ENCODE measurements at places on chromosomes 7 and 10.
A peak's percentile ranks its signal among the peaks of the same experiment; 100 is the strongest.

- peak; percentile 89 for DNase-seq
Observed at GRCh38 chr7:87345166-87345927, at the start of gene CROT. TSS of gene CROT (plus strand) at chr7:87345664. CDS start at chr7:87349069, 3,405 bp downstream.

GRCh38 chr7:156543699-156544598, 96.6 kb upstream of the RNF32 start:
- no peak for DNase-seq

GRCh38 chr10:132698761-132699391, 87.1 kb downstream of the NKX6-2 start:
- no peak for DNase-seq

GRCh38 chr7:13945670-13946069, 43.8 kb downstream of the ETV1 start:
- DNase-seq = no peak

DNA sequence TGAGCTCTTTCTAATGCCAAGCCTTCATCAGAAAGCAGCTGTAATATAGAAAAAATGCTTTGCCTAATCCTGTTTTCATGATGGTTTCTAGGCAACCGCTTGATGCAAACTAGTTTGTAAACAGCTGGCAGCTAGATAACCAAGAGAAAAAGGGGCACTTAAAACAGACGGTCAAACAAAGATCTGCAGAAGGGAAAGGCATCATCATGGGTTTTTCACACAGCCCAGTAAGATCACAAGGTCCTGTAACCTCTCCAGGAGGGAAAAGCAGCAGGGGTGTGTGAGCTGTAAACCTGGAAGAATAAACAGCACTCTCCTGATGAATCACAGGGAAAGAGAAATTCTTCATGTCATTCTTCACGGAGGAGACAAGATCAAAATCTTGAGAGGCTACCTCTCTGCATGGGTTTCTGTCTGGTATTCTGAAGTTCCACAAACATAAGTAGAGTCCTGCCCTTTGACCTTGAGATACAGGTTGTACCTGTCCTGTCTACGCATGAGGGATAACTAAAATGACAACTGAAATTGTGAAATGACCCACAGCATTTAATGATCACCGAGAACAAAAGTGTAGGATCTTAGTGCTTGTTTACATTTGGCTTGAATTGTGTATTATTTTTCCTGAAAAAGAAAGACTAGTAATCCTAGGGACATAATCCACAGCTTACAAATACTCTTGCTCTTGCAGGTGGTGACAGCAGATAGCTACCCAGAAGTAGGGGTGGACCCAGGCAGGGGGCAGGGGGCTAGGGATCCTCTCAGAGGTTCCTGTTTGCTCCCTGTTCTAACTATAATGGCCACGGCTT, 48.0 kb downstream of the CREB3L2 start:
- DNase-seq = no peak

DNA sequence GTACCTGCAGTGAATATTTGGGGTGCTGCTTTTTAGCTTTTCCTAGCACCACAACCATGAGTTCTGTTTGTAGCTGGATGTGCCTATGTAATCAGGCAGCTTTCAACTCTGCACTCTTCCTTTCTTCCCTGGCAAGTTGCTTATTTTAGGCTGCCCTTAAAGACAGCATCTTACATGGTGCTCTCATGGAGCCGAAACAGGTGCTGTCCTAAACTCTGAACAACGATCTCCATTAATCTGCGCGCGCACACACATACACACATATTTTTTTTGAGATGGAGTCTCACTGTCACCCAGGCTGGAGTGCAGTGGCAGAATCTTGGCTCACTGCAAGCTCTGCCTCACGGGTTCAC, 9.1 kb downstream of the RPS24 start:
- DNase-seq = no peak

- no peak for DNase-seq
Observed at GRCh38 chr7:94054130-94054529, 50.0 kb upstream of the BET1 start.

GRCh38 chr10:12843296-12843945, 158.1 kb downstream of the CCDC3 start:
- no peak for DNase-seq

GRCh38 chr7:69898189-69898588, 299.9 kb downstream of the AUTS2 start:
- no peak for DNase-seq

GRCh38 chr7:131505636-131506557, 50.5 kb downstream of the PODXL start:
- DNase-seq = no peak

DNA sequence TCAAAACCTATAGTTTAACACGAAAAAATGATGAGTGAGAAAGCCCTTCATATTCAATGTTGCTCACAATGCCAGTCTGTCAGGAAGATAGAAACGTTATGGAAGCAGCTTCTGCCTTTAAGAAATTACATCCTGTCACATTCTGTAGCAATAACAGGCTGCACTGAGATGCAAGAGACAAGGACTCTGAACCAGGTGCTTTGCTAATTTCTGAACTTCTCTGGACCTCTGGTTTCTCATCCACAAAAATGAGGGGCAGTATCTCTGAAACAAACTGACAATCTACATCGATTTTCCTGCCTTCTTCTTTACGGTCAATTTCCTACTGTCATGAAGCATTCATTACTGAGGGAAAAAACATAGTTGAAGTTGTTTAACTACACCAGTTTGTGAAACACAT, 234.0 kb downstream of the SNX13 start:
- DNase-seq = no peak

- DNase-seq = no peak
Observed at GRCh38 chr7:17913250-17913649, 27.0 kb downstream of the SNX13 start.

DNA sequence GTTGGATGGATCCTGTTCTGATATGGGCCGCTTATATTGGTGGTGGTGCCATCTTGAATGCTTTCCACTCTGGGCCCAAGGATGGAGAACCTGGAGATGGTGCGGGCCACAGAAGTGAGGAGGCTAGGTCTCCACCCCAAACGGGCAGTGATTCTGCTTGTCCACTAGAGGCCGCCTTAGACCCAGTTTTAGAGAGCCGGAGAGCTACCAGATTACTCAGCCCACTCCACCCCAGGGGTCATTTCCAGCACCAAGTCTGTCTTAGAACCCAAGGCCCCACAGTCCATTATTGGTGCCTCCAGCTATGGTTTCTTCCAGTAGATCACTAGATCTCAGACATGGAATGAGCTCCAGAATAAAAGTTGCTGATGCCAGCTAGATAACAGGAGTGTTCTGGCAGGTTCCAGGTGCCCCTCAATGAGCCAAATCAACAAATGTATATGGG, 11.8 kb upstream of the CAMK2G start:
- DNase-seq = peak; percentile 41

DNA sequence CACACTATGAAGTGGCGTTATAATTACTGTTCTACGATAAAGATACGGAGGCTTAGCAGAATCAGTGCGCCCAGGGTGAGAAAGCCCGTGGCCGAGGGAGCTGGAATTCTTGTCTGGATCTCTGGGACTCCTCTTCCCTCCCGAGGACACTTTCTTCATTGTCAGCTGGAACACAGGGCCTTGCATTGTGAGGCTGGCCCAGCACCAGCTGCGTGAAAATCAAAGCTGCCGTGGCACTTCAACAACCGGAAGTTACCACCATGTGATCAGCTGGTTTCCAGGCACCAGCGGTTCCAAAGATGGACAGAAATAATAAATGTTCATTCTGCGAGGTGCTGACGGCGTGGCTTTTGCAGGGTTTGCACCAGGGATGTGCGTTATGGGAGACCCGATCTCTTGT, 234.0 kb upstream of the PITRM1 start:
- no peak for DNase-seq

DNA sequence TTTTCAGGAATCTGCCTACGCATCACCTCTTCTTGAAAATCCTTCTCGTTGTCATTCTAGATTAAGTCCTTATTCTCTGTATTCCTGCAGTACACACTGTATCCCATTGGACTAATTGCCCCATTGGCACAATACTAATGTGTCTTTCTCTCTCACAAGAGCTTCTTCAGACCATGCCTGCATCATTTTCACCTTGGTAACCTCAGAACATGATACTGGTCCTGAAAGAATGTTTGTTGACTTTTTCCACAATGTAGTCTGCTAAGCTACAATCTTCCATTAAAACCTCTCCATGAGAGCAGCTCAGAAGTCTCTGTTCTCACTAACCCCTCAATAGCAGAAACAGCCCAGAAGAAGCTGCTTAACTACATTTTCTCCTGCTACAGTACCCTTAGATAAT, 270.7 kb downstream of the PCDH15 start:
- DNase-seq = no peak

GRCh38 chr7:140726281-140726680, 29.8 kb downstream of the NDUFB2 start:
- no peak for DNase-seq

- no peak for DNase-seq
Observed at GRCh38 chr10:32985775-32986350, 27.8 kb upstream of the ITGB1 start.

DNA sequence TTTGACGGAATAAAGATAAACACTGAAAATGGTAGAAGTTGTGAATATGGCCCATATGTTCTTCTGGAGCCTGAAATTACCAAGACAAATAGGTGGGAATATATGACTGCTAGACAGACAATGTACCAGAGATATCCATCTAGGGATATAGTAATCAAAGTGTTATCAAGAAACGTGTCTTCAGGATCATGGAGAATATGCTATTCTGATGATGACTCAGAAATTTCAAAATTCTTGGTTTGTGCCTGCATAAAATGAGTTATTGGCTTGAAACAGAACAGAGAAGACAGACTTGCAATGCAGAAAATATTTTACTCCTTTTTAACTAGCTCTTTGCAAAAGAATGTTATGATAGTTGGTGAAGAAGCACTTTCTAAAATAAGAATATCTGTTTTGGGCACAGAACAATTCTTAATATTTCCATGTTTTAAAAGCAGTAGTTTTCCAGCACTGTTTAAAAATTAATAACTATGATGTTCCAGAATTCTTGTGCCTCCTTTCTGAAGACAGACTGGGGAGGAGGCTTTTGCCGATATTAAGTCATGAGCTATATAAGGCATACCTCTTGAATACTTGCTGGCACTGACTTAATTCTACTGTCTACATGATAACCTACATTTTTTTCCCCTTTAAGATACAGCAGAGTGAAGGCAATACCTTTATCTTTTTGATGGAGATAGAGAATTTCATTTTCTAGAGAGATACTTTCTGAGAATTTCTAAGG, 34.4 kb upstream of the CABCOCO1 start:
- DNase-seq = no peak

DNA sequence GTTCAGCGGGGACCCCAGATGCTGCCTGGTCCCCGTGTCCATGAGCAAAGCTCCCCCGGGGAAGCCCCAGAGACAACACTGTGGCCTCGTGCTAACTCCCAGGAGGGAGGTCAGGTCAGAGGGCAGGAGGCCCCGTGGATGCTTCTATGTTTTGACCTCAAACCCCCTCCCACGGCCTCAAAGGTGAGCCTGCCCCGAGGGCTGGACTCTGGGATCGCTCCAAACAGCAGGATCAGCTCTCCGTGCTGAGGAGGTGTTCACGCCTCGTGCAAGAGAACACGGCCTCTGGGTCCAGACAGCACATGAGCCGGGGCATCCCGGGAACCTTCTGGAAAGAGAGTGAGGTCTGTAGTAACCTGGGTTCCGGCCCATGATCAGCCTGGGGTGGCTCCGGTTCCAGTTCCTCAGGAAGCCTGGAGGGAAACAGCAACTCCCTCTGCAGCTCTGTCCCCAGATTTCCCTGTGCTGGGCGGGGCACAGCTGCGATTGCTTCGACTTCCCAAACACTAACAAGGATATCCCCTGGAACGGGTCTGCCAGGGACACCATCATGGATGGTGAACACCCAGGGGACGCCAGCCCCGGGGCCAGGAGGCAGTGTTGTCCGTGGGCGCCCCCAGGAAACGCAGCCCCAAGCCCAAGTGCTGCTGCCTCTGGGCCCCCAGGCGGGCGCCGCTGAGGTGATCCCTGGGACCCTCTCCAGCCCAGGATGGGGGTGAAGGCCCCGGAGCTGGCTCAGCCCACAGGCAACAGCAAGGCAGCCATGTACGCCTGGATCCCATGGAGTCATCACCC, 18.0 kb upstream of the INPP5A start:
- DNase-seq = no peak

DNA sequence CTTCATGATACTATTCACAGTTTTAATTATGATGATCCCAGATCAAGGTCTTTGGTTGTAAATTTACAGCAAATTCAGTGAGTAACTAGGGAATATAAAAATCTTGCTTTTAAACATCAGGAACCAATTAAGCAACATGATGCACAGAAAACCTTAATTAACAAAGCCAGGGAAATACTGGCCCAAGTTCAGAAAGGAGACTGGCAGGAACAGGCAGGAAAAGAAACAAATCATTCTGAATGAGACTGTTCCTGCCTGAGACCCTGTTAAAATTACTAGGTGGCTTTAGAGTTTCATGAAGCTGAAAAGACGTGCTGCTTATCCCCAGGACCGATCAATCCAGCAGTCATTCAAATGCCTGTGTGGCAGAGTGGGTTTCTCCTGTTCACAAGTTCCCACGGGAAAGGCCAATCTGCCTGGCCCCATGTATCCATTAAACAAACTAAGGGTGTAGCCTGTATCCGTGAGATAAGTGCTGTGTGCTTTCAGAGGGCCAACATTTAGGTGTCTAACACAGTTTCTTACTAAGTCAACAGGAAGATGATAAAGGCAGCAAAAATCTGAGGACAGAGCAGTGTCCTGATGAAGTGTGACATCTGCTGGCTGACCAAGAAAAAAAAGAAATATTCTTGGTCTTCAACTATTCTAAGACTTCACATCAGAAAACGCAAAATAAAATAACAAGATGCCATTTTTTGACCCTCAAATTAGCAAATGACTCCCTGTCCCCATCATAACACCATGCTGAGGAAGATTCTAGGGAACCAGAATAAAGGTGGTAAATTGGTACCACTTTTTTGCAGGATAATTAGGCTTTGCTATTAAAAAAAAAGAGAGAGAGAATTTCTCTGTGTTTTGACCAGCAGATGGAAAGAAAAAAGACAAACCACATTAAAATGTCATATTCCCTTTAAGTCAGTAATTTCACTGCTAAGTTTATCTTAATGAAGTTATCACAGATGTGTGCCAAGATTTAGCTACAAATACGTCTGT, 34.2 kb downstream of the PUS7 start:
- DNase-seq = no peak

- DNase-seq = no peak
Observed at GRCh38 chr10:73293461-73293860, 41.0 kb upstream of the MRPS16 start.
